Activated CD8-positive, alpha-beta T cell treated with anti-CD3 and anti-CD28 coated beads for 36 hours (primary cell): ENCODE measurements at places on chromosomes 5 and 9.

DNA sequence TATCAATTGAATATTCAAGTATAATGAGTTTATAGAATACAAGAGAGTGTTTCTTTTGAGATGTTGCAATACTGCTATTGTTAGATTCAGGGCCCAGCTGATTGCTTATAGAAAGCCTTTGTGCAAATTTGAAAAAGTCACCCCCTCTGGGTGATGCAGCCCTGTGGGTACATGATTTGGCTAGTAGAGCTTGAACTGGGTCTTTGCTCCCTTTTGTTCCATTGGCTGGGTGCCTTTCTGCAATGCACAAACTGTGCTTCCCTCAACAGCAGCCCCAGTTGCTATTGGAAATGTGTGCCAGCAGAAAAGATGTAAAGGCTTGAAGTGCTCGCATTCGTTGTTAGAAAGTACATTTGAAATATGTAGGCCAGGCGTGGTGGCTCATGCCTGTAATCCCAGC, 61.8 kb upstream of the CEMIP2 start:
- no peak for DNase-seq

DNA sequence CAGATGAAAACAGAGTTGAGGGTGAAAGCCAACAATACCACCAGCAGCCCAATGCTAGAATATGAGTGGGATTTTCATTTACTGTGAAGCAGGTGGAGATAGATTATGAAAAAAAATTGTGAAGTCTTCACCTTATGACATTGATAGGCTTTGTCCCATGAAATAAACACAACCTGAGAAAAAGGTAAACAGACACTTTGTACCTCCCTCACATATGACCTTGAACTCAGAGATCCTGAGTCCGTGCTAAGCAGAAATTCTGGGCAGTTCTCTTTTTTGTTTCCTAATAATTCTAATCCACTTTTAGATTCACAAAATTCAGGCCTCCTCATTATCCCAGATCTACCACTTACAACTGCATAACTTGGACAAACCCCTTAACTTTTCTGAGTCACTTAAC, 127.3 kb upstream of the RORB start:
- no peak for DNase-seq

DNA sequence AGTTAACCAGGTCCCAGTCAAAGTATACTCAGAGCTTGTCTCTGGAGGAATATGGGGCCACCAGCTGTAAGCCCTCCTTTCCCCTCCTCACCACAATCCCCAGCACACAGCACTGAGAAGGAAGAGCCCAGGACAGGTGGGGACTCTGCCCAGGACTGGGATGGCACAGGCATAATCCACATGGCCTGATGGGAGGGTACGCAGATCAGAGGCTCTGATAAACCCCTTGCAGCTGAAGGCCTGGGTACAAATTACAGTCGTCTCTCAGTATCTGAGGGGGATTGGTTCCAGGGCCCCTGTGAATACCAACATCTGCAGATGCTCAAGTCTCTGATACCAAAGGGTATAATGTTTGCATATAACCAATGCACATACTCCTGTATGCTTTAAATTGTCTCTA, 245.8 kb downstream of the CRB2 start:
- no peak for DNase-seq

DNA sequence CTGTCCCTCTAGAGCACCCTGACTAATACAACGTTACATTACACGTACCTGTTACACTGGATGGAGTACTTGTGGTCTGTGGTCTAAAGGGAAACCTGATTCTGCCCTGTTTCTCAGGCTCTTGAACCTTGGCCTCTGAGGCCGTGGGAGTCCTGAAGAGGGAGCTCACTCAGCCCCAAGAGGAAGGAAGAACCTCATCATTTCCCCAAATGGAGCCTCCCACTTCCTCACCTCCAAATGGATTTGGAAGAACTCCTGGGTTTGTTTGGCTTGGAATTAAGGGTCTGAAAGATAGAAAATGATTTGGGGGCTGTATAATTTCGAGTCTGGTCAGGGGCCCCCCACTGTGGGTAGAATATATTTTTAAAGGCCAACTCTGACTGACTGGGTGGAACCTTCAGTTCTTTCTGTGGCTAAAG, 200.2 kb downstream of the SEMA6A start:
- peak; percentile 8 for DNase-seq

DNA sequence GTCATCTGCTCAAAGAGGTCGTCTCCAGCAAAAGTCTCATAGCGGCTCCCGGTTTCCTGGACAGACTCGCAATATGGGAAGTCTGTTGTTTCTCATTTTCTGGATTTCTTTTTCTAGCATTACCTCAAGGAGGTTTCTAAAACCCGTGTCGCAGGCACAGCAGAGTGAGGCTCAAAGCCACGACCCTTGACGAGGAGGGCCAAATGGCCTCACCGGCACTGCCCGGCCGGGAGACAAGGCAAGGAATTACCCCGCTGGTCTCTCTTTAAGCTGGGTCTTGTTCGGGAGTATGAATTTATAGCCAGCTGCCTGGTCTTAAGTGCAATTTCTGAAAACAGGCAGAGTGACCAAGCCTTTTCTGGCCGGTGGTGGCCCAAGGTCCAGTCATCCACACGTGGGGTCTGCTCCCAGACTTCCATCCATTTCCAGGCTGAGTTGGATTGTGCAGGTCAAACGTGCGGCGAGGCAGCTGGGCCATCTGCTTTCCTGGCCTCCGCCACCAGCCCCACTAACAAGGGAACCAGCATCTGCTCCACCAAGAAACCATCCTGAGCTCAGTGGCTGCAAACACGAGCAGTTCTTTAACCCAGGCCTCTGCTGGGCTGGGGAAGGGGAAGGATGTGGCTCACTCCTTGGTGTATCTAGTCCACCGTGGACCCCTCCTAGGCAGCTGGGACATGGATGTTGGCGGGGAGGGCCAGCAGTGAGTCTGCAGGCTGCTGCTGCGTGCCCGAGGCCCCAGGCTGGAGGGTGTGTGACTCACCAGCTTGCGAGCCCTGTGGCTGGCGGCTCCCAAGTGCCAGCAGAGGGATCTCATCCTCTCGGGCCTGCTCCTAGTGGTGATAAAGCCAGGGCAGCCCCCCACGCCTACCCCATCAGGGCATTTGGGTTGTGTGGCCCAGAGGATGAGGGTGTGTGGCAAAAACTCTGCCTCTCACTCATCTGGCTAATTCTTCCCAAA, 55.6 kb upstream of the COL5A1 start:
- no peak for DNase-seq

GRCh38 chr5:68240202-68240601, 24.6 kb downstream of the PIK3R1 start:
- DNase-seq = no peak

- DNase-seq = peak; percentile 71
Measured at GRCh38 chr9:99231711-99232110, 9.6 kb downstream of the SEC61B start.

DNA sequence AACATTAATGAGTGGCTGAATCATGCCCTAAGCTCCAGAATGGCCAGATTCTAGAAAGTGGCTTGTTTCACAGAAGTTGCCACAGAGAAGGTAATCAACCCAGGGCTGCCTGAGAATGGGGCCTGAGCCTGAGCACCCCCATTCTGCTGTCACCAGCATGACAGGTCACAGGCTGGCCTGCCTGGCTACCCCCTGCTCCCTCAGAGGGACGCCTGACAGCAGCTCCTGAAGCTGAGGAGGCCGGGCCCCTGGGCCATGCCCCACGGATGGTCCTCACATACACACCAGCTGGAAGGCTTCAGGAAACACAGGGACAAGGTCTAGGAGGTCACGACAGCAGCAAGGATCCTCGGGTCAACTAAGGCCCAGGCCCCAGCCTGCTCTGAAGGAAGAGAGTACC, 3.7 kb downstream of the GABRP start:
- DNase-seq = no peak

DNA sequence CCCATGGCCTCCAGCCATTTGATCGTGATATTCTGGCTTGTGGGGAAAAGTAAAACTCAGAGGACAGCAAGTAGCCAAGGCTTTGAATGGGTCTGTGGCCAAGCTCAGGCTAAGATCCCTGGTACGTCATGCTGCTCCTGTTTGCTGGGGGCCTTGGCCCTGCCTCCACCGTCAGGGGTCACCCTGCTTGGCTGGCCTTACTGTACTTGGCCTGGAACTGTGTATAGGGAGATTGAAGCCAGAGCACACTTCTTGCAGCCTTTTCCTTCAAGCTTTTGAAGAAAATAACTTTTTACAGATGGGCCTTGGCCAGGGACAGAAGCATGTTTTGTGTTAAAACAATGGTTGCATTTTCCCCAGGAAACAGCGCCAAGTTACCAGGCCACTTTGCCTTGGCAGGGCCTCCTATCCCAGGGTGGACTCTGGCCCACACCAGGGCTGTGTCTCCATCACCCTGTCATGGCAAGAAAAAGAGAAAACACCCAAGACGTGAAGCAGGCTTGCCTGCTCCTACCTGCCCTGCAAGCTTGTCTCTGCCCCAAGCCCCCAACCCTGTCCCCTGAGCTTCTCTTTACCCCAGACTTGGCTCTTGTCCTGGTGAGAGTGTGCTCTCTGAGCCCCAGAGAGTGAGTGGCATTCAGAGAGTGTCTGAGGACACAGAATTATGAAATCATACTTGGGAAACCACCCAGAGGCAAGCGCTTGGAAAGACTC, 286.9 kb downstream of the GADD45G start:
- DNase-seq = no peak

DNA sequence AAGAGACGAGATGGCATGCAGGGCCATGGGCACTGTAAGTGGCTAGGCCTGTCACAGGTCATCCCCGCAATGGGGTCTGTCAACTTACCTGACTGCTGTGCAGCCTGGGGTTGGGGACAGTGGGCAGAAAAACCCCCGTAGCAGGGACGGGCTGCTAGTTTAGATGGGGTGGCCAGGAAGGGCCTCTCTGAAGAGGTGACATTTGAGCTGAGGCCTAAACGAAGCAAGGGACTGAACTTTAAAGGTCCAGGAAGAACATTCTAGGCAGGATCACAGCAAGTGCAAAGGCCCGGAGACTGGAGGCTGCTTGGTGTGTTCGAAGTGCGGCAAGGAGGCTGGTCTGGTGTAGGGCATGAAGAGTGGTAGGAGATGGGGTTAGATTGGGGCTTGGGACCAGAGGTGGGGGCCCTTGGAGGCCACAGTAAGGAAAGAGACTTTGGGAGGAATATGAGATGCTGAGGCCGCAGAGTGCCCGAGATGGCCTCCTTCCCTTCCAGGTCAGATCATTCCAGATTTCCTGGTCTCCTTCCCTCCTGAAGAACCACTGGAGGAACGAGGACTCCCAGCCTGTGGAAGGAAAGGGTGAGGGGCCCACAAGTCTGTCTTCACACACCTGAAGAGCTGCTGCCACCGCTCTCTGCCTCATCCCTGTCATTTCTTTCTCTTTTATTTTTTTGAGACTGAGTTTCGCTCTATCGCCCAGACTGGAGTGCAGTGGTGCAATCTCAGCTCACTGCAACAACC, 37.9 kb upstream of the SH3PXD2B start:
- no peak for DNase-seq

- DNase-seq = no peak
Measured at GRCh38 chr5:132961887-132962286, 1.5 kb downstream of the AFF4 start.

DNA sequence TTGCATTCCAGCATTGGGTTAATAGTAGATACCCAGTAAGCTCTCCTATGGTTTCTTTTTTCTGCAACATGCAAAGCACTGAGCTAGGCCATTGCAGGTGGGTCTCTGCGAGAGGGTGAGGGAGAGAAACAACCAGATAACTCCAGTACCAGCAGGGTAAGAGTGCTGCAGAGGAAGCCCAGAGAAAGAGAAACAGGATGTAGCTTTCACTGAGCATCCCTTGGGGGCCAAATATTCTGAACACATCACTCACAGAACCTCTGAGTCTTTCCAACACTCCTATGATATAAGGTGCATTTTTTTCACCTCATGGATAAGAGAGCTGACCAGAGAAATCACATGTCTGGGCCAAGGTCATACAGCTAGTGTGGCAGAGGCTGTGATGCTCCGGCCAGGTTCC, 76.7 kb downstream of the TRIM32 start:
- no peak for DNase-seq

DNA sequence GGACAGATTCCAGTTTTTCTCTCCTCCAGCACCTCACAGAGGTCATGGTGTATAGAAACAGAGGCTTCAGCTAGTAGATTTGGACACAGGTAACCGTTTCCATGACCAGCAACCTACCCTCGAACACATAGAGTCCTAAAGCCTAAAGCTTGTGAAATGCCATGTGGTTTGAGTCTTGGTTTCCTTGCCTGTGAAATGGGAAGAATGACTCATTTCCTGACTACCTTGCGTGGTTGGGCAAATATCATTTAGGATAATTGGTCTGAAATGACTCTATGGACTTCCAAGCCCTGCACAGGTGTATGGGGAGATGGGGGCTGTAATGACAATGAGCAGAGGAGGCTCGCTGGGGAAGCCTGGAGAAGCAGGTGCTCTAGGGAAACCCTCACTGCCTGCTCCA, 134.6 kb downstream of the TTLL11 start:
- no peak for DNase-seq

- no peak for DNase-seq
Measured at GRCh38 chr9:118473521-118473920, 769.3 kb downstream of the TLR4 start.

DNA sequence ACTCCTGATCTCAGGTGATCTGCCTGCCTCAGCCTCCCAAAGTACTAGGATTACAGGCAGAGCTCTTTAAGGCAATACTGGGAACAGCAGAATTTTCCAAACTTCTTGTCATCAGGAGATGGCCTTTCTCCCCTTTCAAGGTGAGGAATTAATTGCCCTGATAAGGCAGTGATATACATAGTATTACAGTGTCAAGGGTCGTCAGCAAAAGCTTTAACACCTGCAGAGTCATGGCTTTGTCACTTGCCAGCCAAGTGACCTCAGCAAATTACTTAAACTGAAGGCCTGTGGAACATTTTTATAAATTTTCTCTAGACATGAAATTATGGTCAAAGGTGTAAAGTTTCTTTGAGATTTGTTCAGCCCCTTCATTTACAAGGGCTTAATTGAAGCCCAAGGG, 59.5 kb downstream of the FBXO38 start:
- DNase-seq = no peak

DNA sequence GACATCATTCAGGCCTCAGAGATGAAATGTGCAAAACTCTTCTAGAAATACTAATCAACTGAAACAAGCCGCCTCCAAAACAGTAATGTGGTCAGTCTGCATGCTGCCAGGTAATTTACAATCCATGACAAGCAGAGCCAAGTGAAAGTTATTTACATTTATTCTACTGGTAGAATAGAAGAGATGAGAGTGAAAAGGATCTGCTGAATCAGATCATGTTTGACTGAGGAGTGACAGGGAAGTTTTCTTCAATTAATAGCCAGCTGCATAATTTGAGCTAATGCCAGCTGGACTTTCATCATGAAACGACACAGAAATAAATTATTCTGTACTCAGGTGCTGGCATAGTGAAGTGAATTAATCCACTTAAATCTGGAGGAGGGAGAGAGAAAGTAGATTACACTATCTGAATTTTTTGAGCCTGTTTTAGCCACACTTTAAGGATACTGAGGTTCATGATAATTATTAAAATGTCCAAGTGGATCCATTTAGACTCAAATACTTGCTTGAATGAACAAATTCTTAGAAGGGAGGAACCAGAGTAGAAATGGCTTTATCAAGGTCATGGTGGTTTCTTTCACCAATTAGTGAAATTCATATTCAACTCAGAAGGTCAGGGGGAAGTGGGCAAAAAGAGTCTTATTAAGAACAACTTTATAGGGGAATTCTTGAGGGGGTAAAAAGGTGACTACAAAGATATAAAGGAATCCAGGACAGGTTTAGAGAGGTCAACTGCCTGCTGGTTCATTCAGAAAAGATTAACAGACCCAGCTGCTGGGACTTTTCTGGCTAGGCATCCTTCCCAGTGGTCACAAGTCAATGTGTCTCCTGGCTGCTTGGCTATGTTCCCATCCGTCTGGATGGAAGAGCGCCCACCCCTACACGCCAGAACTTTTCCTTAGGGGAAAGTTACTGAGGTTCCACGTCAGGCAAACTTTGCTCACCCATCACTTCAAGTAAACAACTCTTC, 350.4 kb downstream of the PDE4D start:
- DNase-seq = no peak

- DNase-seq = no peak
Measured at GRCh38 chr9:106962122-106962521, 99.2 kb downstream of the ZNF462 start.
